ENCODE measurements at places on chromosomes 2 and 18. TPM values are rescaled to one million over a fixed set of nuclear protein-coding genes. Genes with fewer than 3 reads are reported as not detected.

The ALPI gene
- total RNA-seq = not detected

The MC4R gene
- not detected for total RNA-seq

The EFR3B gene
- total RNA-seq = 12.7 TPM

The GALNT13 gene
- total RNA-seq = 10.7 TPM

The EPAS1 gene
- 120 TPM for total RNA-seq

The SLC4A3 gene
- 3.7 TPM for total RNA-seq
